SW480 (cell line): ENCODE measurements at places on chromosomes 16 and 17.

GRCh38 chr16:27318392-27319256 lies 4.8 kb downstream of the IL4R start:
- no peak for DNase-seq

DNA sequence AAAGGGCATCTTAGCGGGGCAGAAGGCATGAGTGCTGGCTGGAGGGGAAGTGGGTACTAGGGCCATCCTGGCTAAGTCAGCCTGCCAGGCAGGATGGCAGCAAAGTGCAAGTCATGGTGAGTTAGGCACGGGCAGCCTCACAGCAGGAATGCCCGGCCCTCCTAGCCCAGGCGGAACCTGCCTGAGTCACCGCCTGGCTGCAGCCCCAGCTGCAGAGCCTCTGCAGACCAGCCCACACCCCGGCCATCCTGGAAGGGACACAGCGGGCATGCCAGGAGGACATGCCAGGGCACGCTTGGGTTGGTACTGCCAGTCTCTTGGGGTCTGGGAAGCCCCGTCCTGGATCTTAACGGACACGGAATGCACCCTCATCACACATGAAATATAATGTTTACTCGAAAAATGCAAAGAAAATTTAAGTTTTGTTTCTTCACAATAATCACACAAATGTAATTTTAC lies 5.0 kb upstream of the ALDH3A1 start:
- peak; percentile 91 for DNase-seq

- peak; percentile 38 for DNase-seq
Observed at GRCh38 chr16:78199325-78200022, 100.0 kb downstream of the WWOX start.

DNA sequence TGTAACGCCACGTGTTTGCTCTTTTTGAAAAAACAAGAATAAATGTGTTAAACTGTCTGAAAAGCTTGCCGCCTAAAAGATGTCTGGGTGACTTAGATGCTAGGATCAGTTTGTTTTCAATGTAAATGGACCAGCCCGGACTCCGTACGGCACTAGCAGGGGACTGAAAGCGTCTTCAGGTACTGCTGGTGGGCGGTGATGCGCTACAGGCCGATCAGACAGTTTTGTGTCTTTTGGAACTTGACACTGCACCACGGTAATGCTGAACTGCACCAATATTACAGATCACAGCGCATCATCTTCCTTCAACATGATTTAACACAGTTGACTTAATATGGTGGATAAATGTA lies 727 bp upstream of the MBTPS1 start:
- DNase-seq, result peak; percentile 43

GRCh38 chr17:79011451-79012147 lies 2.0 kb upstream of the CANT1 start:
- DNase-seq, result no peak
